ENCODE measurements at places on chromosomes 1 and 21. TPM values are rescaled to one million over a fixed set of nuclear protein-coding genes. Genes with fewer than 3 reads are reported as not detected.
A peak's percentile ranks its signal among the peaks of the same experiment; 100 is the strongest.

DNA sequence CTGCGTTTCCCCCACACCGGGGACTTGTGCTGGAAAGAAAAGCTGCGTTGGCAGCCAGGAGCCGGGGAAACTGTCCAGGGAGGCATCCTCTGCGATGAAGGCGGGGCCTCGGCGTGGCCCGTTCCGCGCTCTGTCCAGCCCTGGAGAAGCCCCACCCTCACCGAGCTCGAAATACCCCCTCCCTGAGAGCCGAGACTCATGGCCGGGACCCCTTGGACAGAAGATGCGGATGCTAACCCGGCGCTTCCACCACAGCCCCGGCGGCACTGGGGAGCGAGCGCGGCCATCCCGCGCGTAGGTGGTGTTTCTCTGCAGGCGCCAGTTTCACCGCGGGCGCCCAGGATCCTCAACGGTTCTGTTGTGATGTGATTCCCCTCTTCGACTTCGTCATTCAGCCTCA is 31.6 kb downstream of the PDE9A start:
- no peak for DNase-seq

- DNase-seq: no peak
Measured at GRCh38 chr1:26493267-26493666, 21.0 kb downstream of the HMGN2 start.

- no peak for DNase-seq
Measured at GRCh38 chr1:103129255-103129654, 20.9 kb upstream of the COL11A1 start.

DNA sequence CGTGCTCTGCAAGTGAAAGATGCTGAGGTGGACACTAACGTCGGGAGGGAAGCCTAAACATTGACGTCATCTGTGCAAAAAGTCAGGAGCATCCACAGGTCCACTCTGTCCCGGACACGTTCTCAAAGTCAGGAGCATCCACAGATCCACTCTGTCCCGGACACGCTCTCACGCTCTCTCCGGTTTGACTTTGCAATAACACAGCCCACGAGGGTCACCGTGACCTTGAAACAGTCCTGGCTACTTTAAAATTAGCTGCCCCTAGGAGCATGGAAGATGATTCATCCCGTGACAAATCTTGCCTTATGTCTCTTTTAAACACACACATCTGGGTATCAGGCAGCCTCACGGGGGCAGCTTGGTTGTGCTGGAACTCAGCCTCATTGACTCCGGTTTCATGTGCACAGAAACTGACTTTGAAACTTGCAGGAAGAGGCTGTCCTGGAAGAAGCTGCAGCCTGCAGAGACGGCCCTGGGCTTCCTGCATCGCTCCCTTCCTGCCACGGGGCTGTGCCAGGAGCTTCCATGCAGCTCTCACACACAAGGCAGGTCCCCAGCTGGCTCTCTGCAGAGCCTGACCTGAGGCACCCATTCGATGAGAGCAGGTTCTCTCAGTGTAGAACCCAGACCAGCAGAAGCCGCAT is 18.1 kb upstream of the COL18A1 start:
- DNase-seq: no peak

CATSPERE gene
- 1.4 TPM for total RNA-seq

FMO5 gene
- 1.0 TPM for total RNA-seq

CBR1 gene
- total RNA-seq: 23.0 TPM

PMVK gene
- 17.6 TPM for total RNA-seq

DNA sequence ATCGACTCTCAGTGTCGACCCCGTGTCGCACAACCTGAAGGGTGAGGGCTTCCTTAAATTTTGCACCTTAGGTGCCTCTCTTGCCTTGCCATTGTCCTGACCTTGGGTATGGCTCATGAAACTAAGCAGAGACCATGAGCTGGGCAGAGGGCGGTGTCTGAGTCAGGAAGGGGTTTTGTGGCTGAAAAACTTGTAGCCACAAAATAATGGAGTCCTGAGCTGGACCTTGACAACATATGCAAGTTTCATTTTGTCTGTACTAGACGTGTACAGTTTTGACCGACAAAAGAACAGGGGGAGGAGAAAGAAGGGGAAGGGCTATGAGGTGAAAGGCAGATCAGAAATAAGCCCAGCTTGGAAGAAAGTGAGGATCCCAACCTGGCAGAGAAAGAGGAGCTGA is 8.3 kb upstream of the RUNX1 start:
- no peak for DNase-seq

GRCh38 chr1:207414606-207415108 is 39.5 kb upstream of the CR2 start:
- no peak for DNase-seq

DNA sequence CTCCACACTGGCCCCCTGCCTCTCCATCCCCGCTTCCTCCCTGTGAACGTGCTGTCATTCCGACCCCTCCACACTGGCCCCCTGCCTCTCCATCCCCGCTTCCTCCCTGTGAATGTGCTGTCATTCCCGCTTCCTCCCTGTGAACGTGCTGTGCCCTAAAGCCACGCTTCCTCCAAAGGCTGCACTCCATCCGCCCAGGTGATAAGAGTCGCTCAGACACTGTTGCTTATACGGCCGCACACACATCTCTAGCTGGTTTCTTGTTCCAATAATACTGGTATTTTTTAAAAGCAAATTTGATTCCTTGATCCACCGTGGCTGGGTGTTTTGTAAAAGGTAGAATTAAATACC is 39.3 kb upstream of the TSPEAR start:
- no peak for DNase-seq

DNA sequence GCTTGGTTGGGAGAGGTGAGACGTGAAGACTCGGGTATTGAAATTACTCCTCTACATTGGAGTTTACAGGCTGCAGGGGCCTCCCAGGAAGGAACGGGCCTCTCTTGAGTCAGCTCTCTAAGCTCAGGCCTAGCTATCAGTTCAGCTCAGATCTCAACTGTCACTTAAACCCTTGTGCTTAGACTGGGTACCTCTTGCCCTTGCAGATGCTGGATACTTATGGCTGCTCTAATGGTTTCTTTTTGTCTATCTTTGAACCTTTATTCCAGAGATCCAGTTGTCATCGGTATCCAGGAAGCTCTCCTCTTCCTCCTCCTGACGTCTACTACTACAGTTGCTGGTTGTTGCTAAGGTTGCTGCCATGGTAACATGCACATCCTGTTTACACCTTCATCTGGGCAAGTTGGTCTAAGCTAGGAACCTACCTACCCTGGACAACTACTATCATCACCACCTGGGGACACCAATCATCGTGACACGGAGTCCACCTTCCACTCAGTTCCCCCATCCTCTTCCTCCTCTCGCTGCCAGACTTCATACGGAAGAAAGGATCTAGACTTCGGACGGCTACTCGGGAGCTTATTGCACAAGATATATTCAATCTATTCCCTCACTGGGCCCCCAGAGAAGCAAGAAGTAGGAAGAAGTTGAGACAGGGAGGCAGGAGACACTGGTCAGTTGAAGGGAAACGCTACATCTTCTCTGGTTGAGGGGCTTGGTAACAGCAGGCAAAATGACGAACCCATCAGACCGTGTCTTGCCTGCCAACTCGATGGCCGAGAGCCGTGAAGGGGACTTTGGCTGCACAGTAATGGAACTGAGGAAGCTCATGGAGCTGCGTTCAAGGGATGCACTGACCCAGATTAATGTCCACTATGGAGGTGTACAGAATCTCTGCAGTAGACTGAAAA is 56.1 kb downstream of the ATP2B4 start:
- DNase-seq: peak; percentile 90

- peak; percentile 74 for DNase-seq
Measured at GRCh38 chr1:174964261-174964971, 35.3 kb upstream of the CACYBP start.

GRCh38 chr1:199786695-199787094 is 240.8 kb upstream of the NR5A2 start:
- no peak for DNase-seq

DNA sequence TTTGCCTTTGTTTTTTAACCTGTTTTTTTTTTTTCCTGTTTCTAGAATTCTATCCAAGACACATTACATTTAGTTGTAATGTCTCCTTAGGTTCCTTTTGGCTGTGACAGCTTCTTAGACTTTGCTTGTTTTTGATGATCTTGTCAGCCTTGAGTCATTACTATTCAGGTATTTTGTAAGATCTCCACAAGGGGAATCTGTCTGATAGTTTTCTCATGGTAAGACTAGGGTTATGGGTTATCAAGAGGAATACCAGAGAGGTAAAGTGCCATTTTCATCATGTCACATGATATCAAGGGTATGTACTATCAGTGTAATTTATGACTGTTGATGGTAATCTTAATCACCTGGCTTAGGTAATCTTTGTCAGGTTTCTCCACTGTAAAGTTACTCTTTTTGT is 99.1 kb upstream of the GFI1 start:
- no peak for DNase-seq

DNA sequence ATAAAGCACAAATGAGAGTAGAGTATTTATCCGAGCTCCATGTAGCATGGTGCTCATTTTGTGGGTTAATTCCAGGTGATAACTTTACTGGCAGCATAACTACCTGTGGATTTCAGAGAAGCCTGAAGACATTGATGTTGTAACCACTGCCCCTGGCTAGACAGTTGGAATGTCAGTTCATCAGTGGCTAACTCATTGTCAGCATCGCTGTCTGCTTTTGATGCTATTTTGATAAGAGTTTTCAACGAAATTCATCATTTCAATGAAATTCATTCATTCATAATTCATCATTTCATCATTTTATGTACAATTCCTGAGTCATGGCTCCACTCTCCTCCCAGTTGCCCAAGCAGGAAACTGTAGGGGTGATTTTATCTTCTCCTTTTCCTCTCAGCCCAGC is 34.4 kb downstream of the HSD3B1 start:
- DNase-seq: no peak

MATN1 gene
- total RNA-seq: not detected

GRCh38 chr1:7009741-7010525 is 224.7 kb downstream of the CAMTA1 start:
- DNase-seq: no peak

S100A3 gene
- not detected for total RNA-seq

FBXO28 gene
- 39.7 TPM for total RNA-seq

SLC35A3 gene
- total RNA-seq: 31.5 TPM

- no peak for DNase-seq
Measured at GRCh38 chr1:207313131-207313530, 8.3 kb upstream of the CD55 start.

GRCh38 chr1:55812281-55812680 is 597.1 kb upstream of the USP24 start:
- DNase-seq: no peak

MTARC1 gene
- not detected for total RNA-seq

GUCA2B gene
- total RNA-seq: not detected

LCE1B gene
- total RNA-seq: not detected

DNA sequence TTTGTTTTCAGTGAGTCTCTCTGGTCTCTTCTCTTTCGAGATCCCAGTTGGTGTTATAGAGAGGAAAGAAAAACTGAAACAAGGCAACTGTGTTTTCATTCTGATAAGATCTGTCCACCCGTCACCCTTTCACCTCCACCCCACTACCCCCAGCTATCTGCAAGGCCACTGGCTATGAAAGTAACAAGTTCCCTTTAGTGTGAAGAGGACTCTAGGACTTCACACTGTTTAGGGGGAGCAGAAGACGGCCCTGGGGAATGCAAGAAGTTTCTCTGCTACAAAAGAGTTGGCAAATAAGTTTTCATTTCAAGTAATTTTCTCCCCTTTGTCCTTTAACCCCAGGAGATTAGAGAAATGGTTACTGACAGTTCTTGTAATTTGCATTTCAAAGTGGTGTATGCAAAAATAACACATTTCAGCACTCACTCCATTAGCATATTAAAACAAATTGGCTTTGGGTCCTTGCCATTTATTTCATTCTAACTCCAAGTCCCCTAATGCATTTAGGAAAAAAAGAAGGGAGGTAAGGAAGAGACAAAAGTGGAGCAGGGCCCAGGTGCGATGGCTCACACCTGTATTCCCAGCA is 79.6 kb upstream of the PPM1J start:
- no peak for DNase-seq

DNA sequence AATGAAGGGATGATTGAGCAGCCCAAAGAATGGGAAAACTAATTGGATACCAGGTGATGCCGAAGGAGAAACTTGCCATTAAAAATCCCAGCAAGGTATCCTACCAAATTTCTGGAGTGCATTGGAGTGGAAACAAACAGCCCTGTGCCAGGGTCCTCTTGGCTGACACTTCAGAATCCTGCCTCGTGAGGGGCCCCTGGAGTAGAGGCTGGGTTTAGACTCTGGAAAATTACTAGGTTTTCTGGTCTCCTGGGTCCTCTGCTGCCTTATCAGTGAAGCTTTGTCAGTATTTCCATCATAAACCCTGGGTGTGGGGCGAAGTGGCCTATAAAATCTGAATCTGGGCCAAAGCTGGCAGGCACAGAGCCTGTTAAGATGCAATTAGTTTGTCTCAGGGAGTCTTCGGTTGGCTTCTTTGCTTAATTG is 289.2 kb upstream of the USP24 start:
- DNase-seq: no peak

DNA sequence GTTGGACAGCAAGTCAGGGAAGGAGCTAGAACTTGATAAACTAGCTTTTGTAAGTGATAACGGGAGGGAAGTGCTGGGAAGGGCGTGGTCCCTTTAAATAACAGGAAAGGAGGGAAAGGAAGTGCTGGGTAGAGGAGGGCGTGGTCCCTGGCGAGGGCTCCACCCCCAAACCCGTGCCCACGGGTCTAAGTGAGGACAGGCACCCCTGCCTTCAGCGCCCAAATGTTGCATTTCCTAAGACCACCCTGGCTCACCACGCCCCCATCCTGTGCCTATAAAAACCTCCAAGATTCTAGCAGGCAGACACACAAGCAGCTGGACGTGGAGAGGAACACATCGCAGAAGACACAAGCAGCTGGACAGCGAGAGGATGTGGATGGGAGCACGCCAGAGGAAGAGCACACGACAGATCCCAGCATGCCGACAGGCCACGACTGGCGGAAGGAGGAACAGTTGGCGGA is 58.5 kb downstream of the PALMD start:
- DNase-seq: no peak

EDARADD gene
- 7.9 TPM for total RNA-seq

RNF186 gene
- not detected for total RNA-seq

DNA sequence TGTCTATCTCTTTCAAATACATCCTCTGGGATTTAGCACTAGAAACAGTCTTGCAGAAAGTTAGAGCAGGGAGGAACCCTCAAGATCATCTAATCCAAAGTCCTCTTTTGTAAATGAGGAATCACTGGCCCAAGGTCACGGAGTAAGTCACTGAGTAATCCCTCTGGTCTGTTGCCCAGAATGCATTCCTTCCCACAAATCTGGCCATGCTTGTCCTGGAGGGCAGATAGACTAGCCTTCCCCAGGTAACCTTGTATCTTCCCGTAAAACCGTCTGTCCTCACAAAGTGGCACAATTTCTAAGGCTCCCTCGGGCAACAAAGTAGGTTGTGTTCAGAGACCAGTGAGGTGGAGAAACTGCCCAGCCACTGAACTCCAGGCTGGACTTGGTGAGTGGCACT is 46.2 kb downstream of the DDR2 start:
- no peak for DNase-seq

A3GALT2 gene
- total RNA-seq: not detected

GRCh38 chr1:214566158-214567104 is 15.0 kb upstream of the PTPN14 start:
- DNase-seq: no peak

APOBEC4 gene
- total RNA-seq: not detected

RCSD1 gene
- total RNA-seq: 129 TPM
